HepG2 (cell line): ENCODE measurements at places on chromosomes 2 and 18. TPM values are rescaled to one million over a fixed set of nuclear protein-coding genes. Genes with fewer than 3 reads are reported as not detected.

Gene MYO5B
- 12.4 and 13.1 TPM in 2 replicates for polyA plus RNA-seq

Gene CFAP221
- not detected in 2 replicates for polyA plus RNA-seq

Gene LYPD6
- polyA plus RNA-seq: 0.01 TPM in 1 of 2 replicates, not detected in the other

Gene ABCG8
- polyA plus RNA-seq: 8.1 and 10.0 TPM in 2 replicates

Gene MOGAT1
- 0.81 and 0.98 TPM in 2 replicates for polyA plus RNA-seq

Gene KIAA2012
- not detected in 2 replicates for polyA plus RNA-seq

Gene CYP27A1
- 266 and 314 TPM in 2 replicates for polyA plus RNA-seq

Gene OTOS
- not detected in 2 replicates for polyA plus RNA-seq

Gene GNAL
- polyA plus RNA-seq: 0.63 and 0.87 TPM in 2 replicates

Gene HADHB
- 97.1 and 112 TPM in 2 replicates for polyA plus RNA-seq

Gene FSHR
- not detected in 2 replicates for polyA plus RNA-seq

Gene KCNS3
- polyA plus RNA-seq: not detected in 2 replicates

Gene FEV
- not detected in 2 replicates for polyA plus RNA-seq

Gene UGT1A9
- 0.07 TPM in 1 of 2 replicates, not detected in the other for polyA plus RNA-seq

Gene CYS1
- 0.04 TPM in 2 replicates for polyA plus RNA-seq

Gene KCNG2
- polyA plus RNA-seq: not detected in 2 replicates

Gene CD226
- polyA plus RNA-seq: 0.13 and 0.20 TPM in 2 replicates

Gene KCNF1
- polyA plus RNA-seq: 0.12 and 0.17 TPM in 2 replicates

Gene INHBB
- polyA plus RNA-seq: 1.7 and 2.4 TPM in 2 replicates

Gene CPLX4
- polyA plus RNA-seq: not detected in 2 replicates

Gene PSMA8
- polyA plus RNA-seq: not detected in 2 replicates

Gene ALPP
- polyA plus RNA-seq: not detected in 2 replicates

Gene RFX8
- not detected in 2 replicates for polyA plus RNA-seq
